M059J (cell line): ENCODE measurements at places on chromosomes 11 and 22.

GRCh38 chr11:130448416-130449309 is at the start of gene ADAMTS15:
Gene ADAMTS15 (plus strand): TSS chr11:130448645. CDS start chr11:130448974, 329 bp downstream.
- DNase-seq = peak; percentile 94

DNA sequence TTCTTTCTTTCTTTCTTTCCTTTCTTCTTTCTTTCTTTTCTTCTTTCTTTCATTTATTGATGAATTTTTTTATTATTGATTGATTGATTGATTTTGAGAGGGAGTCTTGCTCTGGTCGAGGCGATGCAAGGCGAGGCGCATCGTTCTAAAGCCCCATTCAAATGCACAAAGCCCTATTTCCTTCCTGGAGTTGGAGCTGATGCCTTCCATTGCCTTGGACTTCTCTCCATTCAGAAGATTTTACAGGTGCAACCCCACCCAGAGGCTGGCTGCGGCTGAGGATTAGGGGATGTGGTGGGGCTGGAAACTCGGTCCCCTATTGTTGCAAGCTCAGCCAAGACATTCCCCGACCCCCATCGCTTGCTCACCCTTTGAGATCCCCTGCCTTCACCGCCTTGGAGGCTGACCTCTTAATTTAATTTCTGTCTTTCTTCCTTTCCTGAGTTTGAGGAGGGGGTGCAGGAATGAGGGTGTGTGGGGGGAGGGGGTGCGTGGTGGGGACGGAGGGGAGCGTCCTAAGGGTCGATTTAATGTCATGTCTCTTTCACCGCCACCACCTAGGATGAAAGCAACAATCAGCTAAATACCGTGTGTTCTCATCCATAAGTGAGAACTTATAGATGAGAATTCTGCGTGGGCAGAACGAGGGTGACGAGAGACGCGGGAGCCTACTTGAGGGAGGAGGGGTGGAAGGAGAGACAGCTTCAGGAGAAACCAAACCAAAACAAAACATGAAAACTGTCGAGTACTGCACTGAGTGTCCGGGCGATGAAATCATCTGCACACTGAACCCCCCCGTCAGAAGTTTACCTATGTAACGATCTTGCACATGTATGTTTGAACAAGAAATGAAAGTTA is 3913.9 kb upstream of the OR11H1 start:
- no peak for DNase-seq

GRCh38 chr22:19775496-19776325 is 15.1 kb downstream of the TBX1 start:
- DNase-seq = no peak

DNA sequence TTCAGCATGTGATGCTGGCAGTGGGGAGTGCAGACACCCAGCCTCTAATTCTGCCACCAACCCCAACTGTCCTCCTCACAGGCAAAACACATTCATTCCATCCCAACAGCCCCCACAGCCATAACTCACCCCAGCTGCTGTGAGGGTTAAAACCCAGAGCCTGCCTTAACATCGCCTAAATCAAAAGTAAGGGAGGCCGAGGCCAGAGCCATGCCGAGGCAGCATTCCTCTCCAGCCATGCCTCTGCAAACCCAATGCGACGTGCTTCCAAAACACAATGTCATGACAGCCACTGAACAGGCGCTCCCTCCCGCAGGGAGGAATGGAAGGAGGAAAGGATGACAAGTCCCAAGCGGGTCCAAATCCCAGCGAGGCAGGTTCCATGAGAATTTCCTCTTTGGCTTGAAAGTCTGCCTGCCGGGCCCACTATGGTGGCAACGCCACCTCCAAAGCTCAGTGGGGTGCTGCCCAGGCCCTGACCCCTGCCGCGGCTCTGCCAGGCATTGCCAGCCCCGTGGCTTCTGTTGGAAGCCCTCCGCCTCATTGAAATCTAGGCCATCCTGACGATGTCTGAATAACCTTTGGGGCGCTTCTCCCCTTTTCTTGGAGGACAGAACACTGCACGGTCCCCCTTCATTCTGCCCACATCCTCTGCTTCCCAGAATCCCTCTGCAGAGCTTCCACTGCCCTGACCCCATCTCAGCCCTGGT is 472.3 kb downstream of the BRD1 start:
- no peak for DNase-seq

DNA sequence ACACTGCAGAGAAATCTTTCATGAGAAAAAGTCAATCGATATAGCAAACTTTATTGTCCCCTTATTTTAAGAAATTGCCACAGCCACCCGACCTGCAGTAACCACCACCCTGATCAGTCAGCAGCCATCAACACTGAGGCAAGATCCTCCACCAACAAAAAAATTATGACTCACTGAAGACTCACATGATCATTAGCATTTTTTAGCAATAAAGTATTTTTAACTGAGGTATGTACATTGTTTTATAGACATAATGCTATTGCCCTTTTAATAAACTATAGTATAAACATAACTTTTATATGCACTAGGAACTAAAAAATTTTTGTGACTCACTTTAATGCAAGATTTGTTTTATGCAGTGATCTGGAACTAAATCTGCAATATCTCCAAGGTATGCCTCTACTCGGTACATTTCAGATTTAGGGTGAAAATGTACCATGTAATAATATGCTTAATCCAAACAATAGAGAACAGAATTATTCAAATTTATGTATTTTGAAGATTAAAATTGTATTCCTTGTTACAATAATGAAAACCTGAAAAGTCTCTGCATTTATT is 79.2 kb upstream of the CEP126 start:
- peak; percentile 14 for DNase-seq
